ENCODE measurements at places on chromosomes 3 and 15. TPM values are rescaled to one million over a fixed set of nuclear protein-coding genes. Genes with fewer than 3 reads are reported as not detected.

GRCh38 chr3:53836084-53836872 is 9.9 kb downstream of the CHDH start:
- H3K36me3 ChIP-seq, result no peaks in the 10 kb centered on the region
- no peaks in the 10 kb centered on the region for H3K27me3 ChIP-seq
- no peaks in the 10 kb centered on the region for H3K4me1 ChIP-seq
- no peak for DNase-seq

DNA sequence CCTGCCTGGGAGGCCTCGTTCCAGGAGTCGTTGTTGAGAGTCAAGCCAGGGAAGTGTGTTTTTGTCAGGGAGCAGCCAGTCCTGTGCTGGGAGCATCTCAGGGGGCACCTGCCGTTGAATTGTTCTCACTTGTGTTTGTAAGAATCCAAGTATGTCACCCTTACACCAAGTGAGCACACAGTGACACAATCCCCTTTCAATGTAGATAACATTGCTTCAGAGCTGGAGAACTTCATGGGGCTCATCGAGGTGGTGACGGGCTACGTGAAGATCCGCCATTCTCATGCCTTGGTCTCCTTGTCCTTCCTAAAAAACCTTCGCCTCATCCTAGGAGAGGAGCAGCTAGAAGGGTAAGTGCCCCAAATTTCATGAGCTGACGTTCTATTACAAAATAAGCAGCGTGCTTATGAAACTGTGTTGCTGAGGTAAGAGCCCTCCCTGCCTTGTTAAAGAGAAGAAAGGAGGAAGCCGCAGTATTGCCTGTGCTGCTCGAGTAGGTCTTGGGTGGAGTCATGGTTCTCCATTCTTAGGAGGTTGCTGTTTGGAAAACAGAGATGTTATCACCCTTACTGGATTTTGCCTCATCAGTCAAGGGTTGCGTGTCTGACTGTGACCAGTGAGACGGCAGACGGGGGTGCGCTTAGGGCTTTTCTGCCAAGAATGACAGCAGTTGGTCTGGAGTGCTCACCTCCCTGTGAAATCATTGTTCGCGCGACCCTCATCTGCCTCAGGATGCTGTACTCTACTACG is 108.1 kb downstream of the PGPEP1L start:
- H3K4me1 ChIP-seq, result peaks cover 9% of the 10 kb centered on the region
- peaks cover 17% of the 10 kb centered on the region for H3K36me3 ChIP-seq
- H3K27me3 ChIP-seq, result no peaks in the 10 kb centered on the region
- no peak overlapping the region for H3K4me3 ChIP-seq
- no peak for DNase-seq

DNA sequence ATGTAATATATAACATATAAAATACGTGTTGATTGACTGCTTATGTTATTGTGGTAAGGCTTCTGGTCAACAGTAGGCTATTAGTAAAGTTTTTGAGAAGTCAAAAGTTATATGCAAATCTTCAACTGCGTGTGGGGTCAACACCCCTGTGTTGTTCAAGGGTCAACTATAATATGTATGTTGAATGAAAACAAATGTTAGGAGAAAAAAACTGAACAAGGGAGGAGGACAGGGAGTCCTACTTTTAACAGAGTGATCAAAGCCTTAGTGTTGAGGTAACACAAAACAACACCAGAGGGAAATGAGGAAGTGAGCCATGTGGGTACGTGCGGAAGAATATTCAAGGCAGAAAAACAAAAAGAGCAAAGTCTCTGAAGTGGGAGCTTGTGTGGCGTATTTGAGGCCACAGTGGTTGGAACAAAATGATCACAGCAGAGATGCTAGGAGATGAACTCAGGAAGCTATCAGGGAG is 62.5 kb downstream of the SFMBT1 start:
- H3K36me3 ChIP-seq, result no peaks in the 10 kb centered on the region
- H3K4me3 ChIP-seq, result peak overlapping the region; percentile 53
- H3K27ac ChIP-seq, result peak overlapping the region; percentile 90
- DNase-seq, result peak; percentile 91
- peaks cover 40% of the 10 kb centered on the region for H3K4me1 ChIP-seq
- H3K27me3 ChIP-seq, result no peaks in the 10 kb centered on the region

GRCh38 chr3:127258733-127259132 is 29.1 kb downstream of the PRR20G start:
- H3K4me3 ChIP-seq, result no peak overlapping the region
- no peaks in the 10 kb centered on the region for H3K36me3 ChIP-seq
- no peaks in the 10 kb centered on the region for H3K27me3 ChIP-seq
- DNase-seq, result no peak

GRCh38 chr3:150169330-150169940 is 198.7 kb upstream of the PFN2 start:
- H3K27me3 ChIP-seq, result peaks cover 2% of the 10 kb centered on the region
- H3K4me3 ChIP-seq, result no peak overlapping the region
- H3K27ac ChIP-seq, result no peak overlapping the region

DNA sequence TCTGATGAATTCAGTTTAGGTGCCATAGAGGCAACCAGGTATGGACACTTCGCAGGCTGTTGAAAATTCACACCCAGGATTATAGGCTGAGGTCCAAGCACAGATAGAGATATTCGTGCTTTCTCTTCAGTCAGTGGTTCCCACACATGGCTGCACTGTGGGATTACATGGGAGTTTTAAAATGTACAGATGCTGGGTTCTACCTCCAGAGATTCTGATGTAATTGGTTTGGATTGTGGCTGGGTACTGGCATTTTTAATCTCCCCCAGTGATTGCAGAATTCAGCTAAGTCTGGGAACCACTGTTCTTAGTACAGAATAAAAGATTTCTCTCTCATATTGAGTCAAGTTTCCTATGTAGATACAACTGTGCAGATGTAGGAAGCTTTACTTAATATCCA is 91.6 kb downstream of the FOXB1 start:
- H3K36me3 ChIP-seq, result no peaks in the 10 kb centered on the region
- H3K27me3 ChIP-seq, result peaks cover 10% of the 10 kb centered on the region
- H3K27ac ChIP-seq, result no peak overlapping the region

DNA sequence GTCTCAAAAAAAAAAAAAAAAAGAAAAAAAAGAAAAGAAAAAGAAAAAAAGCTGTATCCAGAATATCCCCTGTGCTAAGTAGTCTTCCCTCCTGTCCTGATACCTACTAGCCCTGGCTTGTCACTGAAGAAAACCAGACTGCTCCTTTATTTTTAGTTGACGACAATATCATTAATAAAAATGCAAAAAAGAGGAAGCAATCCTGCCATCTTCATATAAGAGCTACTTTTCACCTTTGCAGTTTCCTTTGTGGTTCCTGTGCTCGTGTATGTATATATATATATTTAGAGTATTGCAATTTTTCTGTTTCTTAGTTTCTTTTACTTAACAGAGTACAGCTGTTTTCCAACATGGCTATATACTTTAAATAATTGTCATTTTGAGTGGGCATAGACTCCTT is 13.6 kb downstream of the C3orf20 start:
- DNase-seq, result no peak
- no peaks in the 10 kb centered on the region for H3K36me3 ChIP-seq
- no peak overlapping the region for H3K4me3 ChIP-seq
- no peak overlapping the region for H3K27ac ChIP-seq

GRCh38 chr15:90099072-90099867 is 3.0 kb downstream of the IDH2 start:
- H3K27me3 ChIP-seq, result no peaks in the 10 kb centered on the region
- H3K27ac ChIP-seq, result peak overlapping the region; percentile 96
- peaks cover 39% of the 10 kb centered on the region for H3K36me3 ChIP-seq
- peak; percentile 70 for DNase-seq
- H3K4me3 ChIP-seq, result peak overlapping the region; percentile 91

GRCh38 chr3:142064454-142064853 is 84.9 kb downstream of the TFDP2 start:
- no peak overlapping the region for H3K27ac ChIP-seq
- no peaks in the 10 kb centered on the region for H3K4me1 ChIP-seq
- no peak for DNase-seq
- no peak overlapping the region for H3K4me3 ChIP-seq

- H3K27me3 ChIP-seq, result no peaks in the 10 kb centered on the region
- H3K4me1 ChIP-seq, result no peaks in the 10 kb centered on the region
- no peak overlapping the region for H3K4me3 ChIP-seq
- no peak for DNase-seq
- H3K27ac ChIP-seq, result no peak overlapping the region
Observed at GRCh38 chr15:27815035-27815434, 284.1 kb downstream of the OCA2 start.

- H3K4me1 ChIP-seq, result no peaks in the 10 kb centered on the region
- H3K27me3 ChIP-seq, result peaks cover 4% of the 10 kb centered on the region
- H3K27ac ChIP-seq, result no peak overlapping the region
- DNase-seq, result no peak
- H3K36me3 ChIP-seq, result no peaks in the 10 kb centered on the region
Observed at GRCh38 chr3:25478211-25478757, 50.2 kb downstream of the RARB start.

- no peaks in the 10 kb centered on the region for H3K36me3 ChIP-seq
- H3K27me3 ChIP-seq, result no peaks in the 10 kb centered on the region
- no peak for DNase-seq
- no peak overlapping the region for H3K27ac ChIP-seq
- no peak overlapping the region for H3K4me3 ChIP-seq
Observed at GRCh38 chr15:27805261-27806220, 293.6 kb downstream of the OCA2 start.

DNA sequence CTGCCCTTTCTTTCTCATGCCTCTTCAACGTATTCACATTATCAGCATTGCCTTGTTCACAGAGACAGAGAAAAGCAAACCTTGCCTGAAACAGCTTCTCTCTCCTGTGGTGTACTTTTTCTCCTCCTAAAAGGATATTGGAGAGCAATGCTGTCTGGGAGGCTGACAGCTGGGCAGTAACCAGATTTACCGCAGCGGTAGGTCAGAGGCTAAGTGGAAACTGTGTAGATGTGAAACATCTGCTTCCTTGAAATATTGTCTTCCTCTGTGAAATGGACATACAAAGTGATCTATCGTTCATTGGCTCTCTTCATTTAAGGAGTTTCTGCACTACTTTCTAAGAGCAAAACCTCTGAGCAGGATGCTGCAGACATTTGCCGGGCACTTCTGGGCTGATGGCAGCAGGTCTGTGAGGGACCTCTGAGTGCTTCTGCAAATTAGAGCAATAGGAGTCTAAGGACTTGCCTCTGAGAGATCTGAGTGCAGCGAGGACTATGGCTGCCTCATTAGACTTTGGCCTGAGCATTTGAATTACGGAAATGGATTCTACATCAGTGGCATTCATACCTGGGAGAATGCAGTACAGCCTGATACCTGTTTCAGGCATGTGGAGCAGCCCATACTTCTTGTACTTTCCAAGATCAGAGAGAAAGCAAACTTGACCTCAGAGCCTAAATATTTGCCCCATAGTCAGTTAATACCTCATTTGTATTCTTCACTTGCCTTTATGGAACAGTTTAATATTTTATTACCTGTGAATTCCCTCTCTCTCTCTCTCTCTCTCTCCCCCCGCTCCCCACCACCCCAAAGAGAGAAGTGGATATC is 260.5 kb upstream of the TPRG1 start:
- peaks cover 2% of the 10 kb centered on the region for H3K36me3 ChIP-seq
- H3K27ac ChIP-seq, result no peak overlapping the region
- no peak overlapping the region for H3K4me3 ChIP-seq
- peaks cover 29% of the 10 kb centered on the region for H3K4me1 ChIP-seq

DNA sequence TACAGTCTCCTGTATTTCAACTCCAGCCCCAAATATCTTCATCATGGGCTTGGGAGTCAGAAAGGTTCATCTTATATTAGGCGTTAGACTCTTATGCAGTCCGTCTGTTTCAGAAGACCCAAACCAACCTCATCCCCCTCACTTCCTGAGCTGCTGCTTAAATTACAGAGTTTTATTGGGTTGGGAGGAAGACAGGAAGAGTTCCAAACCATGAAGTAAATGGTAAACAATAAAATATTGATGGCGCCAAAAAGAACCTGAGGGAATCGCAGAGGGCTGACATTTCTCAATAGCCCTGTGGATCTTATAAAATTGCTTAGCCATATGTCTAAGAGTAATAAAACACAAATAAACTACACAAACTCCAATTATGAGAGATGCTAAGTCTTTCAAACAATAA is 116.9 kb upstream of the C3orf80 start:
- H3K27me3 ChIP-seq, result peaks cover 4% of the 10 kb centered on the region
- no peaks in the 10 kb centered on the region for H3K4me1 ChIP-seq
- H3K36me3 ChIP-seq, result no peaks in the 10 kb centered on the region
- DNase-seq, result no peak
- no peak overlapping the region for H3K27ac ChIP-seq

GRCh38 chr15:60215225-60215963 is 182.4 kb downstream of the ANXA2 start:
- no peaks in the 10 kb centered on the region for H3K4me1 ChIP-seq
- H3K4me3 ChIP-seq, result no peak overlapping the region
- peaks cover 14% of the 10 kb centered on the region for H3K27me3 ChIP-seq
- H3K36me3 ChIP-seq, result no peaks in the 10 kb centered on the region

The GOLGA8Q gene
- not detected for total RNA-seq

The LIPH gene
- not detected for total RNA-seq

The CCDC54 gene
- total RNA-seq, result not detected

The TRAIP gene
- total RNA-seq, result 25.1 TPM

The REC114 gene
- total RNA-seq, result not detected

The TF gene
- 0.02 TPM for total RNA-seq

The MORC1 gene
- total RNA-seq, result not detected
